ENCODE measurements at places on chromosomes 1 and 21.
A peak's percentile ranks its signal among the peaks of the same experiment; 100 is the strongest.

DNA sequence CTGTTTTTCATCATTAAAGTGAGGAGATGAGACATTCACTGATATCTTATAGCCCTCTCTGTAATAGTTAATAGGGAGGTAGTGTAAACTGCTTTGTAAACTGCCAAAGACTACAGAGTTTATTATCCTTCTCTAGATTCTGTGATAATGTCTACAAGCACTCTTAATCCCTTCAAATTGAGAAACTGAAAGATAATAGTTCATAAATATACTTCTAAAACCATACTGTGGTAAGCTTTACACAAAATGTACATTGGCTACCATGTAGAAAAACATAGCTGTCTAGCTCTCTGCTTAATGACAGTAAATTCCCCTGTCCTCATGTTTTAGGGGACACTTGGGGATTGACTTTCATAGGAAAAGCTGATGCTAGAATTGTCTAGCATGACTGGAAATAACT, 39.6 kb downstream of the CXADR start:
- no peak for DNase-seq

GRCh38 chr1:83978056-83978455, 20.9 kb downstream of the TTLL7 start:
- DNase-seq = no peak

DNA sequence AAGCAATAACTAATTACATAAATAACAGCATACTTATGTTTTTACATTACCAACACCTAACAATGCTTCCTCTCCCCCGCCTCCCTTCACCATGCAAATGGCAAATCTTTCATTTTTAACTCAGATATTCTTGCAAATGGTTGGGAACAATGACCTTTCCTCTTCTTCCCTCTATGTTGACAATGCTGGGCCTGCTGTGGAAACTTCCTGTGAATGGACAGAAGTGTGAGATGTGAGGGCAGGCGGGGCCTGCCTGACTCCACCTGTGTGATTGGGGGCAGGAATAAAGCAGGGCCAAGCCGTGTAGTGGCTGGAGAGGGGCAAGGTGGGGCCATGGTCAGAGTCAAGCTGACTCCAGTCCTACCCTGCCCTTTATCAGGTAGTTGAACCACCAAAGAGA, 289.6 kb downstream of the RPS6KC1 start:
- no peak for DNase-seq

DNA sequence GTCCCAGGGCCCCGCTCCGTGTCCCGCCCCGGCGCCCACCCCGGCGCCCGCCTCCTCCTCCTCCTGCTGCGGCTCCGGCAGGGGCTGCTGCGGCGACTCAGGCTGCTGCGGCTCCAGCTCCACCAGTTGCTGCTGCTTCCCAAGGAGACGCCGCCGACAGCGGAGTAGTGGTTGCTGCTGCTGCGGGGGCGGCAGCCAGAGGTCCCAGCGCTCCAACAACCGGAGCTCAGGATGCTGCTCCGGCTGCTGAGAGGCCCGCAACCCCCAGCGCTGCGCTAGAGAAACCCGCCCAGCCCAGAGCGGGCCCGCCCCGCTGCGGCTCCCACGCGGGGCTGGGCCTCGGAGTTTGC, 1.1 kb downstream of the CRCT1 start:
- DNase-seq = no peak

- DNase-seq = no peak
These were observed 24.7 kb upstream of the LRRC47 start for GRCh38 chr1:3821004-3821403.

DNA sequence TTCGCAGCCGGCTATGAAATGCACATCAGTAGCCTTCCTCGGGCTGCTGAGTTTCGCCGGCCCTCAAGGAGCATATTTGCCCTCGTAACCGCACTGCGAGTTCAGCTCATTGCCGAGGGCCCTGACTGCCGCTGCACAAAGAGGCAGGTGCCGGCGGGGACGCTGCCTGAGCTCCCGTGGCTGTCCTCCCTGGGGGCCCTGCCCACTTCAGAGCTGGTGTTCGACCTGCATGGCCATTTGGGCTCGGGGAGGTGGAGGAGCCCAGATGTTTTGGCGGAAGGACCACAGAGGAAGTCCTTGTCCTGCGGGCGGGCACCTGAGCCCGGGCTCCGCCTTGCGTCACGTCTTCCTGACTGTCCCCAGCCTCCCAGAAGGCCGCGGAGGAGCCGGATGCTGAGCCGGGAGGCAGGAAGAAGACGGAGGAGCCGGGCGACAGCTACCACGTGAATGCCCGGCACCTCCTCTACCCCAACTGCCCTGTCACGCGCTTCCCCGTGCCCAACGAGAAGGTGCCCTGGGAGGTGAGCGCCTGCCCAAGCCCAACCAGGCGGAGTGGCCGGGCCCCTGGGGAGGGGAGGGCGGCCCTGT, 29.9 kb upstream of the LRRC3 start:
- DNase-seq = no peak

- DNase-seq = no peak
These were observed 47.9 kb downstream of the LAMC1 start for GRCh38 chr1:183070923-183071618.

DNA sequence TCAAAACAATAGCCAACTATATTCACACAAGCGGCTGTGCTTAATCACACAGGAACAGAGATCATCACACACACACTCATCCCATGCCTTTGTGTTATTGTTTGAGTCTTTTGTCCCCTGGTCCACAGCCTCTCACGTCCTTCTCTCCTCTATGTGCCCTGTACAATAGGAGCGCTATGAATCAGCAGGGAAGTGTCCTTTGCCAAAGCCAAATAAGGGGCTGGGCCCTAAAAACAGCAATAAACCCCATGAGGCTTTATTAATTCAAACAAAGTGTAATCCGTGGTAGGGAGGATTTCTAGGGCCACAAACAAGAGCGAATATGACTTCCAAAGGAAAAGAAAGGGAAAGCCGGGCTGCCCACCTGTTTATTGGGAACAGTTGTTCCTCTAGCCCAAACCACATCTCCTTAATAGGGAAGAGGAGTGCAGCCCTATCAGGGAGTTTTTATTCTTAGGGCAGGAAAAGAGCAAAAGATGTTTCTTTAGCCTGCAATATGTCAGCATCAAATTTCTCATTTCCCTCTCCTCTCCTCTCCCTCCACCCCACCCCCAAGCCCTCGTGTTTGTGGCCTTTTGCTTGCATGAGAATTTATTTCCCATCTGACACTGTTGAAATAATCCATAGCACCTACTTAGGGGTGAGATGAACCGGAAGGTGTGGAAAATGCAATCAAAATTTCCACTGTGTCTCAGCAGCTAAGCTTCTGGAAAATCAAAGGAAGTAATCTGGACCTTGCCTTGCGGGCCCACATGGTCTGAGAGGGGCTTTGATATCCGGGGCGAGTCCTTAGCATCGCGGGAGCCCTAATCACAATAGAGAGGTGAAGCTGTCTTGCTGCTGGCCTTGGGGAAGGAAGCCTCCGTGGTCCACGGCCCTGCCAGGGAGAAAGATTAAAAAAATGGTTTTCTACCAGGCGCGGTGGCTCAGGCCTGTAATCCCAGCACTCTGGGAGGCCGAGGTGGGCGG, 45.3 kb upstream of the ITPKB start:
- DNase-seq = no peak

GRCh38 chr21:36188081-36188681, 31.6 kb downstream of the DOP1B start:
- no peak for DNase-seq

- DNase-seq = peak; percentile 23
These were observed at the start of gene PCNX2 for GRCh38 chr1:233295237-233295974. TSS of gene PCNX2 (minus strand) at chr1:233295725. CDS start at chr1:233295478, 247 bp downstream.

DNA sequence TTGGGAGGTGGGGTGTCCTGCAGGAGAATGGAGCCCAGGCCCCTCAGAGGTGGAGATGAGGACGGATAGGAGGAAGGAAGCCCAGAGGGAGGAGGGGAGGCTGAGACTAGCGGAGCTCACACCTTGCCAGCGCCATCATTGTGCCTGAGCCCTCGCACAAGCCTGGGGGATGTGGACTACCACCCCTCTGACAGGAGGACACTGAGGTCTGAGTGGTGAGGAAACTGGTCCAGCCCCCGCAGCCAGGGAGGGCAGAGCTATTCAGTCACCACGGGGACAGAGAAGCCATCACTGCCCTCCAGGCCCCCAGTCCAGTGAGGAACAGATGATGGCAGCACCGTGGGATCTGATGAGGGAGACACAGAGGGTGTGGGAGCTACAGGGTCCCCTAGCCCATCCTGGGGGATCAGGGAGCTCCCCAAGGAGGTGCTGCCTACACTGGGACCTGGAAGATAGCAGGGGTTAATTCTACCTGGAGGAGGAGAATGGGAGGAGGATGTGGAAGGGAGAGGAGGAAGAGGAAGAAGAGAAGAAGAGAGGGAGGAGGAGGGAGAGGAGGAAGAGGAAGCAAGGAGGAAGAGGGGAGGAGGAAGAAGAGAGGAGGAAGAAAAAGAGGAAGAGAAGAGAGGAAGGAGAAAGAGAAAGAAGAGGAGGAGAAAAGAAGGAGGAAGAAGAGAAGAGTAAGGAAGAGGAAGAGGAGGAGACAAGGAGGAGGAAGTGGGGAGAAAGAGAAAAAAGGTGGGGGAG, 31.0 kb downstream of the MATN1 start:
- DNase-seq = no peak

- no peak for DNase-seq
These were observed at the start of gene HMCN1 for GRCh38 chr1:185733818-185734735. TSS of gene HMCN1 (plus strand) at chr1:185734391. CDS start at chr1:185734780, 389 bp downstream.

DNA sequence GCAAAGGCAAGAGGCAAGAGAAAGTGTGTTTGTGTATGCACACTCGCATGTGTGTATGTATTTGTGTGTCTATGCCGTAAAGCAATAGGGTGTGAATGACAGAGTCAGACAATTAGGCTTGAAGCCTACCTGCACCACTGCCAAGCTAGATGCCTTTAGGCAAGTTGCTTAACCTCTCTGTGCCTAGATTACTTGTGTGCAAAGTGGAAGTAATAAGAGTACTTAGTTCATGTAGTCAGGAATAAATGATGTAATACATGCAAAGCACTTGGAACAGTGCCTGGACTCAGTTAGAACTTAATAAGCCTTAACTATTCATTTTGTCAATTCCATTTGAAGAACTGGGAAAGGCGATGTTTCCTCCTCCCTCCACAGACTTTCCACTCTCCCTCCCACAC, 31.7 kb downstream of the LAMB3 start:
- DNase-seq = no peak

GRCh38 chr1:220500372-220500771, 27.6 kb upstream of the MARK1 start:
- no peak for DNase-seq

DNA sequence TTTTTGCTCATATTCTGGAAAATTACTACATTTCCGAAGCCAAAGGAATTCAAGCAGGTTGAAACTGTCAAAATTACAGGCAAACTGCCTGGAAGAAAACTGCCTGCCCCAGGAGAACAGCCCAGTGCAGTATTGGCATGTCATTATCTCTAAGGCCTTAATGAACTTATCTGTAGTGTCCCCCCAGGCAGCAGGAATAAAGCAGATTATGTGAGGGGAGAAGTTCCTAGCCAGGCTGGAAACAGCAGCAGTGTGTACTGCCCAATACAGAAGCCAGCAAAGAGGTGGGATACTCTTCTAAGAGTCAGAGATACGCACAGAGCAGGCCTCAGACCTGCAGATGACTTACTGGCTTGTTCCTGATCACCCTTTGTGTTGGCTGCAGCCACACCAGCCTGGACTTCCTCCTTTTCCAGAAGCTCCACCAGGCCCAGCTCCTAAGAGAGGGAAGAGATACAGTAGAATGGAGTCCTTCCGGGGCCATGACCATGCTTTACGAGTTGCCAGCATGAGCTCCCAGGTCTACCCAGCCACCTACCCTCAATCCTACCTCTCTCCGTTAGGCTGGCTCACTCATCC, 11.7 kb downstream of the IQGAP3 start:
- no peak for DNase-seq

DNA sequence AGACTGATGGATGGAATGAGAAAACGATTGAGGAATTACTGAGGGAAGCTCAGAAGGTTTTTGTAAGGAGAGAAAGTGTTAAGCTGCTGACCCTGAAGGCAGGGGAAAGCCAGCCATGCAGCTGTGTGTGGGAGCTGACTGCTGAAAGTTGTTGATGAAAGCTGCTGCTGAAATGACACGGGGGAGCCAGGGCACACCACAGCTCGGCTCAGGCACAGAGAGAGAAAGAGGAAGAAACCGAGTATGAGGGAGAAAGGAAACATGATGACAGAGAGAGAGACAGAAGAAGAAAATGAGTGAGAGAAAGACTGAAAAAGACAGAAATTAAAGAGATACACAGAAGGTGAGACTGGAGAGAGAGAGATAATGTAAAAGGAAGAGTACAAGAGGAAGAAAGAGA, 115.5 kb downstream of the LRRC53 start:
- no peak for DNase-seq

DNA sequence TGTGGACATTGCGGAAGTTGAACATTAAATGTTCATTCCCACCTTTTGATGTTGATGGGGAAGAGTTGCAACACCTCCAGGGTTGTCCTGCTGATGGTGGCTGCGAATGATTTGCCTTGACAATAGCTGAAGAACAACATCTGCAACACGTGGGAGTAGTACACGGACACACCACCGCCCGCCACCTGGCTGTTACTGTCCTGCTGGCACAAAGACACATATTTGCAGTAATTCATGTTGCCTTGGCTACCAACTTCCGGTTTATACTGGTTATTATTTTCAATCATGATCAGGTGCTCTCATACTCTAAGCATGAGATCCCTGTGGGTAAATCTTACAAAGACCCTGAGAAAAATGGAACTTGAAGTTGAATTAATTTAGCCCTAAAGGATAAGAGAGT, 55.2 kb downstream of the UBR4 start:
- DNase-seq = no peak

DNA sequence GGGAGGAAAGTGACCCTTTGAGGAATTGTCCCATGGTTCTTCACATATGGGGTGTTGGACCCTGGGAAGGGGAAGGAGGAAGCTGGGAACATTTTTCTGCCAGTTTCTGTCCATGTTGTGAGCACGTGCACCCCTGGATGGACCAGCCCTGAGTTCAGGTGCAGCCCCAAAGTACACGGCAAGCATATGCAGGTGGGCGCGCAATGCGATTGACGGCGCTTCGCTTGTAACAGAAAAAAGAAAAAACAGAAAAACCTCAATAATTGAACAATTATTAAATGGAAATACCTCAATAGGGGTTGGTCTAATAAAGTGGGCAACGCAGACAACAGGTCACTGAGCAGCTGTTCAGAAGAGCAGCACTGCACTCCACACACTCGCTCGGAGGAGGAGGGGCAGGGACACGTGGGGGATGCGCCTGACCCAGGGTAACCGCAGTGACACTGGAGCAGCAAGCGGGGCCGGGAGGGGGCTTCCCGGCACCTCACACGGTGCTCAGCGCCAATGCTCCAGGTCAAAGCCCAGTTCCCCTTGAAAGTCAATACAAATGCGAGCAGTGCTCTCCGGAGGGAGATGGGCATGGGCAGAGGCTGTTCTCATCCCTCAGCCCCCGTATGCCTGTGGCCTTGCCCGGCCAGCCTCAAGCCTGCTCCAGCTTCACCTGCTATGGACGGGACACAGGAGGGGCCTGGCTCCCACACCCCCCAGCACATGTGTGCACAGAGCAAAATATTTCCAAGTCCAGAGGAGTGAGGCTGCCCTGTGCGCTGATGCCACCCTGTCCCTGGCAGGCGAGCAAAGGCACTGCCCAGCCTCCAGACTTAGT, 6.6 kb upstream of the ACTRT2 start:
- DNase-seq = no peak

DNA sequence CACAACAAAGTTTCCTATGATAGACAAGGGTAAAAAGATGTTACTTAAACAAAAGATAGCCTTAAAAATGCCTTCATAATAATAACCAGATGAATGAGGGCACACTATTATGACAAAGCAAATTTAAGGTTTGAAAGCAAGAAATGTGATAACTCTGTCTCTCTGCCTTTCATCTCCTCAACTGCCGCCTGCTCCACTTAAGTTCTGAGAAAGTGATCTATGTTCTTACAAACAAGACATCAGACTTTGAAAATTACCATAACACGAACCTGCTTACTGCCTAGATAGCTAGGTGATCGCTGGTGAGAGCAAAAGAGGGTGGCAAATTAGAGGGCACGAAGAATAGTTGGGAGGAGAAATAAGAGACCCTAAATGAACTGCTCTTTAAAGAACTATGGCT, 13.2 kb downstream of the C21orf91 start:
- no peak for DNase-seq

All from stimulated activated CD8-positive, alpha-beta memory T cell treated with anti-CD3 and anti-CD28 coated beads, Interleukin-15, amount 100 ng/mL, for 24 hours (primary cell).